Astrocyte (in vitro differentiated cells and primary cell): ENCODE measurements at places on chromosomes 7 and 10. TPM values are rescaled to one million over a fixed set of nuclear protein-coding genes. Genes with fewer than 3 reads are reported as not detected.

FAM221A gene
- 2.5 and 3.0 TPM in 2 replicates for total RNA-seq

GRCh38 chr10:106557951-106558733, 606.4 kb downstream of the SORCS1 start:
- DNase-seq: peak; percentile 61
- H3K27me3 ChIP-seq: no peaks in the 10 kb centered on the region

EBLN1 gene
- total RNA-seq: not detected in 2 replicates

RAB11FIP2 gene
- total RNA-seq: 13.5 and 17.4 TPM in 2 replicates

GIMAP7 gene
- not detected in 2 replicates for total RNA-seq

GRCh38 chr10:35059481-35059880, 30.7 kb downstream of the CUL2 start:
- H3K27ac ChIP-seq: no peak overlapping the region
- peak; percentile 30 for DNase-seq
- no peaks in the 10 kb centered on the region for H3K27me3 ChIP-seq
- H3K36me3 ChIP-seq: peaks cover 15% of the 10 kb centered on the region

DNA sequence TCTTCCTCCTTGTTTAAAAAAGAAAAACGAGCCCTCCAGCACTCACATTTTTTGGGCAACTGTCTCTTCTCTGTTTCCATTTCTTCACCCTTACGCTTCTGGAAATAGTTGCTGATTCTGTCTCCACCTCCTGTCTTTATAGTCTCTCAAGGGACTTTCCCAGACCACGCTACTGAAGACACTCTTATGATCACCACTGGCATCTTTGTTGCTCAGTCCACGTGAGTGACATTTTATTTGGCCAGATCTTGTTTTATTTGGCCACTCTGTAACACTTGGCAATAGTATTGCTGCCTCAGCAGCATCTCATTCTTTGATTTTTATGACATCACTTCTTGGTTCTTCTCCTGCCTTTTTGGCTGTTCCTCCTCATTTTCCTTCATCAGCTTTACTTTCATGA, 21.6 kb upstream of the NME8 start:
- H3K4me1 ChIP-seq: no peaks in the 10 kb centered on the region
- no peak overlapping the region for H3K27ac ChIP-seq
- DNase-seq: no peak
- H3K27me3 ChIP-seq: no peaks in the 10 kb centered on the region
- no peaks in the 10 kb centered on the region for H3K36me3 ChIP-seq

KNDC1 gene
- 2.6 and 4.1 TPM in 2 replicates for total RNA-seq

DNA sequence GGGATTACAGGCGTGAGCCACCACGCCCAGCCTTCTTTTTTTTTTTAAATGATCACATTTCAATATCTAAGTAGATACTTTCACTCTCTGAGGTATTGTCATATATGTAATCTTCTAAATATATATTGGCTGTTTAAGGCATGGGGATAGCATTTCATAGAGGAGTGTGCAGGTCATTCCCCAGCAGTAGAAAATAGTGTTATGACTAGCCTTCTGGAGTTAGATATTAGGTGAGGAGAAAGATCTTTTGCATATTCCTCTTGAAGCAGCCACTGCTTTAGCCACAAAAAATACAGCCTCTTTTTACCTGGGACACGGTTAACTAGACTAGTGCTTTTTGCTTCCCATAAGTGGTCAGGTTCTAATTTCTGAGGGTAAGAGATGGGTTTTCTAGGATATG, 28.9 kb downstream of the ADD3 start:
- H3K27me3 ChIP-seq: no peaks in the 10 kb centered on the region
- H3K4me3 ChIP-seq: no peak overlapping the region
- H3K27ac ChIP-seq: no peak overlapping the region
